H54 (cell line): ENCODE measurements at places on chromosomes 12 and 14.

DNA sequence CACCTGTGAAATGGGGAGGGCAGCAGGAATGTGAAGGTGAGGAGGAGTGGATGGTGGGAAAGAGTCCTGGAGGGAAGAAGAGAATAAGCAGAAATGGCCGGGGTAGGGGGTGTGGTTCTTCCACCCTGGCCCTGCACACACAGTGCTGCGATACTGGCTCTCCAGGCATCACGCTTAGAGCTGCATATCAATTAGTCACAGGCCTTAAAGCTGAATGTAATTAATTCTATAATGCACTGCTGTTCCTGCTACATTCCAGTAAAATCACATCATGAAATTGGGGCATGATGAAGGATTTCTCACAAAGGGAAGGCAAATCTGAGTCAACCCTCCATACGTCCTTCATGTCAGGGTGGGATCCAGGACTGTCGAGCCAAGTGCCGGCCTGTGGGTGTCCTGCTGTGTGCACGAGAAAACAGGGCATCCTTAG, 566.1 kb downstream of the BCL11B start:
- no peak for DNase-seq

- DNase-seq = no peak
These were observed 119.6 kb downstream of the SYNE2 start for GRCh38 chr14:63972323-63972932.

- DNase-seq = no peak
These were observed 21.0 kb upstream of the ACSM4 start for GRCh38 chr12:7282844-7283243.

DNA sequence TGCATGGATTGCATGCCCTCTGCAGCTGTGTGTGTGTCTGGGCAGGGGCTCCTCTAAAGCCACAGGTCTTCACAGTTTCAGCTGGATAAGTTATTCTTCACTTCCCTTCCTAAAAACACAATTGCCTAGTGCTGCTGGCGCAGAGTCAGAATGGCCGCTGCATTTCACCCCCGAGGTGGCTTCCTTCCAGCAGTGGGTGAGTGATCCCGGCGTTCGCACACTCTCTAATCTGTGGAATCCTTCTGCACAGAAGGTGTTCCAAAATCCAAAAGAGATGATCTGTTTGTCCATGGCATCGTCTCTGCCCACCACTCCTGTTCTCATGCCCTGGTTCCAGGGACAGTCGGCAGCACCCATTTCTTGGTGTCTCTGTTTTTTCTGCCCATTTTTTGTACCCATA, 340.7 kb downstream of the DPF3 start:
- no peak for DNase-seq

DNA sequence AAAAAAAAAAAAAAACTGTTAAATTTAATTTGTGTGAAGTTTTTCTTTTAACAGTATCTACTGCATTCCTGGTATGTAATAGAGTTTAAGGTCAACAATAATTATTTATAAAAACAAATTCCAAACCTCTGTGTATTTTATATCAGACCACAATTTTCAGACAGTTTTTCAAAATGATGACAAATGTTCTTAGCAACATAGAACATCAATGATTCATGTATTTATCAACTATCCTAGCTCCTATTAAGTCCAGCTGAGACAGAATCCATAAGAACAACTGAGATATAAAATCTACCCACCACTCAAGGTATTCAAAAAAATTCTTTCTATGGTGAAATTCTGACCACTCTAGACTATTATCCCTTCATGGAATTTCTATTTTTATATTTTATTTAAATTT, 144.5 kb downstream of the EPS8 start:
- no peak for DNase-seq

DNA sequence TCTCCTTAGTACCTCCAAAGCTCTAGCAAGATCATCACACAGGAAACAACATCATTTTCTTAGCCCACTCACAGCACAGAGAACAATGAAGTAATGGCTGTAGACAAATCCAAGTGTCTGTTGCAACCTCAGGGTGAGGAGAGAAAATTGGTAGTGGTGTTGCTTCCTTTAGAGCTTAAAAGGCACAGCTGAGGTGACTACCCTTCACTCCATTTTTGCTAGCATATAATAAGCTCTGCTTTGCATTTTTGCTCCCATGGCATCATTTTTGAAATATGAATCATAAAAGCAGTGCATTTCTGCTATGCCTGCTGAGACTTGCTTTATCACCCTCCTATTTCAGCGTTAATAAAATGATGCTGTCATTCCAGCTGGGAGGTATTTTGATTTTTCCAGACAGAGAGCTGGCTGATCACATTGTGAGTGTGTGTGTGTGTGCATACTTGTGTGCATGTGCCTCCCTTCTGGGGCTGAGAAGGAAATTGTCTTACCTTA, 18.5 kb upstream of the PCNX1 start:
- DNase-seq = peak; percentile 10

DNA sequence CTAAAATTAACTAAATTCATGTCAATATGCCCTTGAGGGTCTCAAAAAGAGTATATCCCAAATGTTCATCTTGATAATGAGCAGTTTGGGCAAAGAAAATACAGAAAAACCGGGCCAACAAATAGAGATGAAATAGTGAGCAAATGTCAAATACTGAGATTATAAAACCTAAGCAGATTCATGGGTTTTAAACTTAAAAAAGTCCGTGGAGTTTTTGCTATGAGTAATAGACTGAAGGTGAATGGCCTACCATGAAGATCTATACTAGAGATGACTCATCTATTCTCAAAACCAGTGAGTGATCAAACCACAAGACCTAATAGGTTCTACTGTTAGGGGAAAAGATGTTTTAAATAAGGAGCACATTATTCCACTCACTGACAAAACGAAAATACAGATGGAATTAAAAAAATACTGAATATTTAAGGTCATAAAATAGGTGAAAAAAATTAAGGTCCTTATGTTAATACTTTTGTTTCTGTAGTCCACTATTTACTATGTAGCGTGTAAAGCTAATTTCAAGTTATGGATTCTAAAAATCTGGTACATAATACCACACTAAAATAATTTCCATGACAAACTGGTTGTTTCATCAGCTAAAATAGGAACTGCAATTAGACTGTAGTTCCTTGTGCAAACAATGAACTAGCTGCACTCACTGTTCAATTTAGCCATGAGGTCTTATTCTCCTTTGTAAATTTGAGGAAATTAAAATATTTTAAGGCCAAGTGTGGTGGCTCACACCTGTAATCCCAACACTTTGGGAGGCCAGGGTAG, 5.0 kb downstream of the HNRNPC start:
- DNase-seq = no peak

DNA sequence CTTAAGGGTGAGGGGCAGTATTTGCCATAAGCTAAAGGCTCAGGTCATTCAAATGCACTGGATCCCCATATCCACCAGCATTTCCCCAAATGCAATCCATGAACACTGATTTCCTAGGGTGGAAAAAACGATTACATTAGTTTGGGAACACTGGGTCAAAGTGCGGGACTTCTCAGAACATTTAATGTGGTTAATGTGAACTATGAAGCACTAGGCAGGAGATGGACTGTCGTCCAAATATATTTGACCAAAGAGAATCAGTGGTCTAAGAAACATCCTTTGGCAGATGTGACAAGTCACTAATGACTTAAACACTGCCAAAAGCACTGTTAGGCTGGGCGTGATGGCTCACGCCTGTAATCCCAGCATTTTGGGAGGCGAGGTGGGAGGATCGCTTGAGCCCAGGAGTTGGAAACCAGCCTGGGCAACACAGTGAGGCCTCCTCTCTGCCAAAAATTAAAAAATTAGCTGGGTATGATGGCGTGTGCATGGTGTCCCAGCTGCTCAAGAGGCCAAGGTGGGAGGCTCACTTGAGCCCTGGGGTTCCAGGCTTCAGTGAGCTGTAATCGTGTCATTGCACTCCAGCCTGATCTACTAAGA, 205.4 kb downstream of the CALM1 start:
- DNase-seq = no peak

GRCh38 chr12:93460902-93461301, 6.4 kb upstream of the MRPL42 start:
- no peak for DNase-seq

DNA sequence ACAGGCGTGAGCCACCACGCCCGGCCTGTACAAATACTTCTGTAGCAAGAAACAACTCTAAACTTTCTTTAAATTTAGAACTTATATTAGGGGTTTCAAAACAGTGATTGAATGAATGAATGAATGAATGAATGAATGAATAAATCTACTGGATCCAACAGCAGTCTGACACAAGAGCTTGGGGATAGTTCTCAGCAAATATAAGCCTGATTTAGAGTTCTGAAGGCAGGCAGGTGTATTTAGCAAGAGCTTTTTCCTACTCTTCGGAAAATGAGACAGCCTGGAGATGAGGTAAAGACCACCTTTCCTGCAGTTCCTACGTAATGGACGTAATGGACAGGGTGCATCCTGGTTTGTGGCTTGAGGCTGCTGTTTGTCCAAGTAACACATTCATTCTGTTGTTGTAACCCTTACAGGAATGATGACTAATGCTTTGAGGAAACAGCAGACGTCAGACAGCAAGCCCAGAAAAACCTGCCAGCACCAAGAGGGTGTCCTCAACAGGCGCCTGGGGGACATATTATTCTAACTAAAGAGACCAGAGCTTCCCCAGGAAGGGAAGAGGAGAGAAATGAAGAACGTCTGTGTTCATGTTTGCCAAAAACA, 277.4 kb upstream of the SOX5 start:
- DNase-seq = peak; percentile 1

DNA sequence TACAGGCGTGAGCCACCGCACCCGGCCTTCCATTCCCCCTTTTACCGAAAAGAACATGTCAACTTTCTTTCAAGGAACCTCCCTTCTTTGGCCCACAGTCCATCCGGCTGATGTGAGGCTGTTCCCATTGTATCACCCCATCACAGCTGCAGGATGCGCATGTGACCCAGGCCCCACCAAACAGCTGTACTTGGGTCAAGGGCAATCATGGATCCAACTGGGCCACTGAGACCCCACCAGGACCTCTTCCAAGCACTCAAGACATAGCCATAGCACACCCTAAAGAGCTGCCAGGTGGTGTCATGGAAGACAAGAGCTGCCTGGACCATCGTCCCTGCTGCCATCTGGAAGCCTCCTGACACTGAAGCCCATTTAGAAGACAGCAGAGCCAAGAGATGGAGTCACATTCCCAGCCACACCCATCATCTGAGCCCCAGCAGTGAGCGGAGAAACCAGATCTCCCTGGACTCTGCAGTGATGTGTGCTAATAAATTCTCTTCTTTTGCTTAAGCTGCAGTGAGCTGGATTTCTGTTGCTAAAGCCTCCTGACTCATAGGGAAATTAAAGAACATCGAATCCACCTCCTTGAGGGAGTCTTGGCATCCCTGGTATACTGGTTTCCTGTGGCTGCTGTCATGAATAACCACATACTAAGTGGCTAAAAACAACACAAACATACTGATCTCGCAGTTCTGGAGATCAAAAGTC, 105.6 kb downstream of the KSR2 start:
- DNase-seq = peak; percentile 34

GRCh38 chr12:101002696-101003419, 207.2 kb downstream of the SLC5A8 start:
- no peak for DNase-seq

DNA sequence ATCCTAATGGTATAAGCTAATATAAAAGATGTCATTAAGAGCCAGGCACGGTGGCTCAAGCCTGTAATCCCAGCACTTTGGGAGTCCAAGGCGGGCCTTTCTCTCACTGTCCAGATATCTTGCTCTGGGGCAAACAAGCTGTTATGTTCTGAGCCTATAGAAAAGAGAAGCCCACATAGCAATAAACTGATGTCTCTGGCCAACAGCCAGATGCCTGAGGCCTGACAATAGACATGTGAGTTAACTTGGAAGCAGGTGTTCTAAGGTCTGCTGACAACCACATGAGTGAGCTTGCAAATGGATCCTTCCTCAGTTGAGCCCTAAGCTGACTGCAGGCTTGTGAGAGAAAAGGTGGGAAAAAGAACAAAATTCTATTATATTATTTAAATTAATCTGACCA, 25.0 kb downstream of the YAF2 start:
- no peak for DNase-seq

DNA sequence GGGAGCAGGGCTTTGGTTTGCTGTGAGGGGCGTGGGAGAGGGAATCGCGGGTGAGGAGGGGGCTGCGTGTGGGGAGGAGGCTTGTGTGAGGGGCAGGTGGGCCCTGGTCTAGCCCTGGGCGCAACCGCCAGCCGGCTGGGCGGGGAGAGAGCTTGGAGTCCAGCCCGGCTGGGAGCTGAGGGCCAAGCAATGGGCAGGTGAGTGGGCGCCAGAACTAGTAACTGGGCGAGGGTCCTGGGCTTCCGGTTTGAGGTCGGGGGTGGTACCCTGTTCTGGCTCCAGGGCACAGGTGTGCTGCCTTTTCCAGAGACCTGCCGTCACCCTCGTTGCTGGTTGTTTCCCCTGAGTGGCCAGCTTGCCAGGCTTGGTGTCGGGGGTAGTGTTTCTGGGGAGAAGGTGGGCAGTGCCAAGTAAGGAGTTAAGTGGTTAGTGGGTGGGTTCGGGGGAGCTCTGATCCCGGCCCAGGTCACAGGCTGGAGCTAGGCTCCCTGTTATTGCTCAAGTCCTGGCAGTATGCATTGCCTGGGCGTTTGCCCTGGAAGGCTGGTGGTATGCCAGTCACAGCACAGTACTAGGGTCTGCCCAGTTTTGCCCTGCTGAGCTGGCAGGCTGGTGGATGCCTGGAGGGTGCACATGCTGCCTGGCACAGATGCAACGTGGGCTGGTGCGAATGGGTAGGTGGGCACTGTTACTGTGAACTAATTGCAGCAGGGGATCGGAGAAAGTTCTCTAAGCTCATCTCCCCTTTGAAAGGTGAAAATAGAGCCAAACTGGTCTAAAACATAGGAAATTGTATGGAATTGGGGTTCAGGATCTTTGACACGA, 683 bp downstream of the CIPC start:
- DNase-seq = no peak

GRCh38 chr12:26188127-26188526, 7.2 kb upstream of the SSPN start:
- no peak for DNase-seq

GRCh38 chr12:18551106-18551505, 186.7 kb downstream of the PLCZ1 start:
- no peak for DNase-seq

DNA sequence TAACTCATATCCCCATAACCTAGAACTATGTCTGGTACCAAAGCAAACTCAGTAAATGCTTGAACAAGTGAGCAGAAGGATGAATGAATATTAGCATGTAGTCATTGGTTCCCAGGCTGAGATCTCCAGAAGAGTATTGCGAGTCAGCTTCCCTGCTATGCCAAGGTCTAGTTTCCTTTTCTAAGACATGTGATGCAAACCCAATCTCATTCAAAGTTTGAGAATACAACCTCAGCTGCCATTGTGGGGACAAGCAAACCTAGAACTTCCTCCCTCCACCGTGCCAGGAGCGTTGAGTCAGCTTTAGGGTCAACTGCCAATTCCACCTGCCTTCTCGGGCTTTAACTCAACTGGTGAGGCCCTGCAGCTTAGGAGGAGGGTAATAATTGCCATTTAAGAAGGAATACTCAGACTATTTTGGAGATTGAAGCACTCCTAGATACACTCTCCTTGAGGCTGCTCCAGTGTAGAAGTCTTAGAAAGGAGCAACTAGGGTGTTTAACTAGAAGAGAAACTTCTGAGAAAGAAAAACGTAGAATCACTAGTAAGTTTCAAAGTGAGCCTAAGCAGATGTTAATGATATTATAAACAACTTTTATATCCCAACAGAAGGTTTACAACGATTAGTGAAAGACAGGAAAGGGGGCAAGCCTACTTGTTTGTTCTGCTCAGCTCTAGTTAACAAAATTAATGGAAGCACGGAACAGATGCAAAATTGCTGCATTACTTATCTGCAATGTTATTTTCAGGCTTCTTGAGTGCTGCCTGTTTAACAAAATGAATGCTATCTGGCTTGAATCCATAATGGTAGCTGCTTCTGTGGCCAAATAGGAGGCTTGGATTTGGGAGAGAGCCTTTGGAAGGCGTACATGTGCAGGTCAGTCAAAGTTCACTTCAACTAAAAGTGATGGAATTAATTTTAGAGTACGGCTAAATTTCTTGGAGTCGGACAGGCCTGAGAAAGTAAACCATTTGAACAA, 96.9 kb downstream of the HELB start:
- DNase-seq = no peak
